ENCODE measurements at places on chromosomes 2 and 18. TPM values are rescaled to one million over a fixed set of nuclear protein-coding genes. Genes with fewer than 3 reads are reported as not detected.

CYP27C1 gene
- total RNA-seq, result 2.4 TPM

EPG5 gene
- 94.8 TPM for total RNA-seq

COBLL1 gene
- total RNA-seq, result 10.9 TPM

KCNJ3 gene
- not detected for total RNA-seq

TCF23 gene
- total RNA-seq, result not detected

CSRNP3 gene
- total RNA-seq, result 2.7 TPM

IL1RN gene
- total RNA-seq, result not detected

CD207 gene
- total RNA-seq, result not detected

MFSD2B gene
- total RNA-seq, result 0.36 TPM

FARSB gene
- 14.7 TPM for total RNA-seq

FZD7 gene
- total RNA-seq, result 64.8 TPM

PLA2R1 gene
- 19.9 TPM for total RNA-seq

TRIM43 gene
- not detected for total RNA-seq

CHRNG gene
- not detected for total RNA-seq

NPHP1 gene
- 7.6 TPM for total RNA-seq

LRP2 gene
- total RNA-seq, result not detected

NEU2 gene
- not detected for total RNA-seq

SLC11A1 gene
- 0.29 TPM for total RNA-seq

DUSP28 gene
- total RNA-seq, result 4.7 TPM

IAH1 gene
- 56.6 TPM for total RNA-seq

ST8SIA3 gene
- not detected for total RNA-seq

RAB11FIP5 gene
- total RNA-seq, result 59.0 TPM

PROC gene
- 0.29 TPM for total RNA-seq

GDF7 gene
- total RNA-seq, result under 0.01 TPM

TM4SF20 gene
- total RNA-seq, result 1.1 TPM

ALPP gene
- not detected for total RNA-seq

STPG4 gene
- total RNA-seq, result 0.72 TPM

GREB1L gene
- 0.36 TPM for total RNA-seq

MYO5B gene
- total RNA-seq, result 0.36 TPM

RAB3GAP1 gene
- total RNA-seq, result 90.5 TPM

CFAP65 gene
- not detected for total RNA-seq

CHAC2 gene
- total RNA-seq, result 2.7 TPM

SRD5A2 gene
- total RNA-seq, result not detected

ALLC gene
- total RNA-seq, result not detected

GKN2 gene
- not detected for total RNA-seq

TLX2 gene
- under 0.01 TPM for total RNA-seq

CPS1 gene
- 21.7 TPM for total RNA-seq

DOCK10 gene
- total RNA-seq, result 38.3 TPM

ALPG gene
- not detected for total RNA-seq

TNS1 gene
- 45.7 TPM for total RNA-seq

TMEM163 gene
- under 0.01 TPM for total RNA-seq

GRB14 gene
- total RNA-seq, result 0.88 TPM

LDLRAD4 gene
- 0.88 TPM for total RNA-seq

IL36RN gene
- total RNA-seq, result not detected

ERFE gene
- 0.88 TPM for total RNA-seq

Measured in osteoblast (primary cell).